Right lobe of liver (tissue), 6 donors: ENCODE measurements at places on chromosomes 6 and 20. TPM values are rescaled to one million over a fixed set of nuclear protein-coding genes. Genes with fewer than 3 reads are reported as not detected.

The LAMA5 gene
- total RNA-seq, result 80.8 TPM

The SIRPG gene
- total RNA-seq, result not detected

The CHRNA4 gene
- 17.1 TPM for total RNA-seq

The ZKSCAN3 gene
- total RNA-seq, result 1.3 TPM

The TPD52L1 gene
- total RNA-seq, result 50.3 TPM

The ENPP3 gene
- total RNA-seq, result 2.4 TPM

The HLA-DOB gene
- not detected for total RNA-seq

The MCM8 gene
- total RNA-seq, result 1.8 TPM

The FOXA2 gene
- 27.3 TPM for total RNA-seq

The HUS1B gene
- 2.8 TPM for total RNA-seq

The TNFRSF6B gene
- total RNA-seq, result 0.56 TPM

The MOXD1 gene
- 1.4 TPM for total RNA-seq

The SCUBE3 gene
- total RNA-seq, result 0.05 TPM

The SLC26A8 gene
- 0.12 TPM for total RNA-seq

The ZSWIM3 gene
- 2.7 TPM for total RNA-seq

The HLA-DOA gene
- 3.3 TPM for total RNA-seq

The BTN1A1 gene
- not detected for total RNA-seq

The TXLNB gene
- 0.04 TPM for total RNA-seq

The CCDC170 gene
- total RNA-seq, result 0.49 TPM

The PCK1 gene
- total RNA-seq, result 570 TPM

The TRIM39 gene
- 3.3 TPM for total RNA-seq

The VGLL2 gene
- total RNA-seq, result not detected

The CPNE1 gene
- 71.6 TPM for total RNA-seq

The CNKSR3 gene
- total RNA-seq, result 21.7 TPM

The DCBLD1 gene
- total RNA-seq, result 7.6 TPM

The SYCP2L gene
- 0.20 TPM for total RNA-seq

The OOEP gene
- not detected for total RNA-seq

The TTLL9 gene
- total RNA-seq, result not detected

The SAMD3 gene
- total RNA-seq, result 0.31 TPM
